H4 (cell line): ENCODE measurements at places on chromosomes 6 and 20.

DNA sequence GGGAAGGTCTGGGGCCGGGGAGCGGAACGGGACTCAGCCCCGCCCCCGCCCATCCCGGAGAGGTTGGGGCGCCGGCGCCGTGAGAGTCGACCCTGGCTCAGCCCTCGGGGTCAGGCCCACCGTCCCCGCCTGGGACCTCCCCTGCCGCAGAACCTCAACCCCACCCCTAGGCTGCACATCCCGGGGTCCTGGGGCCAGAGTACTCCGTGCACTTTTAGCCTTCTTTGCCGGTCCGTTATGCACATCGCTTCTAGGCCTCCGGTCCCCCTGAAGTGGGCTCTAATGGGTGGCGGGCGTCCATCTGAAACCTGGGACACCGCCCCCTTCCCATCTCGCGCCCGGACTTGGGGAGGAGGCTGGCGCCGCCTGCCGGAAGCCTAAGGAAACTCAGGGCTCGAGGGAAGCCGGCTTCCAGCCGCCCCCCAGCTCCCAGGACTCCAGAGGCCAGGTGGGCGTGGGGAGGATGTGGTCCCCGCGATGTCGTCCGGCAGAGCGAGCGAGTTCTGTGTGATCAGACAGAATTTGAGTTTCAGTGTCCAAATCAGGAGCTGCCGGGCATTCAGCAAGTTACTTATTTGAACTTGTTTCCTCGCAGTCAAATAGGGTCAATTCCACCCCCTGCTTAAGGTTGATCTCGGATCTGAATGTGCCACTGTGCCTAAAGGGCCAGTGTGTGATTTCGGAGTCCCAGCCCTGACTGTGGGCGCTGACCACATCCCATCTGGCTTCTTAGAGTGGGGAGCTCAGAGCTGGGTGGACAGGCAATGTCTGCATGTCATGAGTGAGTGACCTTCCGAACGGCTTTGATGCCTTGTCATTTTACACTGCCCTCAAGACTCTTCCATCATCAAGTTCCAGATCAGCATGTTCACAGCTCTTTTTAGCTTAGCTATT lies 47.6 kb downstream of the CPXM1 start:
- DNase-seq, result peak; percentile 40

- DNase-seq, result peak; percentile 56
These were observed 1.1 kb downstream of the FBXO30 start for GRCh38 chr6:145813285-145814034.

DNA sequence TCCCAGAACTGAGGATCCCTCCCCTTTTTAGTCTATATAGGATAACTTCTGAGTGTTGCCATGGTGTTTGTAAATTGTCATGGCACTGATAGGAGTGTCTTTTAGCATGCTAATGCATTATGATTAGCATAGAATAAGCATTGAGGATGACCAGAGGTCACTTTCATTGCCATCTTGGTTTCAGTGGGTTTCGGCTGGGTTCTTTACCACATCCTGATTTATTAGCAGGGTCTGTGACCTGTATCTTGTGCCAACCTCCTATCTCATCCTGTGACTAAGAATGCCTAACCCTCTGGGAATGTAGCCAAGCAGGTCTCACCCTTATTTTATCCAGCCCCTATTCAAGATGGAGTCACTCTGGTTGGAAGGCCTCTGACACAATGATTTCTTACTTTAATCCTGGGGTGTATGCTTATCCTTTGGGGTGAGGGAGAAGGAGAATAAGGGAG lies 19.6 kb downstream of the WFDC2 start:
- peak; percentile 32 for DNase-seq

GRCh38 chr6:88089708-88090107 lies 42.1 kb downstream of the SPACA1 start:
- DNase-seq, result no peak

DNA sequence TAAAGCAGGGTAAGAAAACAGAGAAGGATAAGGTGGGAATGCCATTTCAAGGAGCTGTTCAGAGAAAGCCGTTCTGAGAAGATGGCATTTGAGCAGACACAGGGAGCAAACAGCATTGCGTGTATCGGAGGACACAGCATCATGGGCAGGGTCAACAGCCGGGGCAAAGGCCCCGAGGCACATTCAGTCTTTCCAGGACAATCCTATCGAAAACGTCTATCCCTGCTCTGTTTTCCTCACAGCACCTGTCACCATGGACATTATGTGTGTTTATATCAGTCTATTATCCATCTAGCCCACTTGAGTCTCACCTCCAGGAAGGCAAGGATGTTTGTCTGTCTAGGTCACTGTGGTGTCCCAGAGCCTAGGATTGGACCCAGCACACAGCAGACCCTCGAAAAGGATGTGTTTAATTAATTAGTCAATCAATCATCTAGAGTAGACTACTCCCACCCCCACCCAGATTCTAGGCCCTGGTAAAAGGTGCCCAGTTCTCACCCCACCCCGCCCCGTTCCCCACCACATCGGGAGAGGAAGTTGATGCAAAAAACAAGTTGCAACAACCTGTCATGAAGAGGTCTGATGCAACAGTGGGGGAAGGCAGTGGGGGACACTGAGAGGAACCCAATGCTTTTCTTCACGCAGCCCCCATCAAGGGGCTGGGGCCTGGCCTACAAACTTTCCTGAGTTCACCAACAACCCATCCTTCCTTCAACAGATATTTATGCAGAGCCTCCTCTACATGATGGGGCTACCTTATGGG lies 66.6 kb downstream of the PREX1 start:
- DNase-seq, result no peak

- DNase-seq, result no peak
These were observed 733.8 kb upstream of the GJE1 start for GRCh38 chr6:141398949-141399348.

- DNase-seq, result no peak
These were observed 64.9 kb downstream of the SENP6 start for GRCh38 chr6:75666592-75666991.

GRCh38 chr6:141307309-141307998 lies 825.3 kb upstream of the GJE1 start:
- DNase-seq, result no peak

GRCh38 chr6:41332842-41333736 lies 2.3 kb upstream of the NCR2 start:
- no peak for DNase-seq

DNA sequence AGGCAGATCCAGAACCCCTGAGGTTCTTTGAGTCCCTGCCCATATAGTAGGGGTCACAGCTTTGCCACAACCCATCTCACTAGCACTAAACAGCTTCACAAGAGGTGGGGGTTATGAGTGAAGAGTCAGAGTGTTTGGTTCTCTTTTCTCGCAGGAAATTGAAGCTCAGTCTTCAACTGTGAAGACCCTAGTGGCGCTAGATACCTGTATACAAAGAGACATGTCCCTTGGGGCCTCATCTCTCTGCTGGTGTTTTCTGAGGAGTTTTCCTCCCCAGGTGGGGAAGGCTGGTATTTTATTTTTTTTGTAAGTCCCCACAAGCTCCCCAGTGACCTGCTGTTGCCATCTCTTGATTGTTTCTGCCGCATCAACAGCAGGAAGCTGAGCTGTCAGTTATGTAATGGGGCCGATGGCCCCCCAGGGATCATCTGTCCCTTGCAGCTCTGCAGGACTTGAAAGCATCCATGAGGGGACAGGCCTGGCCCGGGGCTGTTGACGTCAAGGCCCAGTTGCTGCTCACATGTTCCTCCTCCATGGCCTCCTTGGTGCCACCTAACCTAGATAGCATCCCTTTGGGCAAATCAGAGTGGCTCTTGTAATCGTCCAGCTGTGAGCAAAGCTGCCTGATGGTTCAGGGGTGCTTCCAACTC lies 23.1 kb downstream of the STK35 start:
- DNase-seq, result no peak

DNA sequence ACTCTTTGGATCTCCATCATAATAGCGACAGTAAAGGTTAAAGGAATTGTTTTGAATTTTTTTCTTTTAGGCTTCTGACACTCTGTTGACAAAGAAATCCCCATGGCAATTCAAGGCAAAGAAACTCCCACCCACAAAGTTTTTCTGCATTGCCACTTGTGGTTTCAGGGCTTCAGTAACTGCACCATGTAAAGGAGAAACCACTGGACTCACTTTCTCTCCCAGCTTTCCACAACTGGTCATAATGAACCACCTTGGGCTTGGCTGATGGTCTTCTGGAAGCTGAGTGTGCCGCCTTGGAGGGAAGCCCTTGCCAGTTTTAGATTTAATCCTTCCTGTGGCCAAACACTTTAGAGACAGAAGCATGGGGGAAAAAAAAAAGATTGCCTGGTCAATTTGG lies 163.1 kb downstream of the ISM1 start:
- no peak for DNase-seq
